HCEC 1CT (cell line): ENCODE measurements at places on chromosomes 5 and 9.

DNA sequence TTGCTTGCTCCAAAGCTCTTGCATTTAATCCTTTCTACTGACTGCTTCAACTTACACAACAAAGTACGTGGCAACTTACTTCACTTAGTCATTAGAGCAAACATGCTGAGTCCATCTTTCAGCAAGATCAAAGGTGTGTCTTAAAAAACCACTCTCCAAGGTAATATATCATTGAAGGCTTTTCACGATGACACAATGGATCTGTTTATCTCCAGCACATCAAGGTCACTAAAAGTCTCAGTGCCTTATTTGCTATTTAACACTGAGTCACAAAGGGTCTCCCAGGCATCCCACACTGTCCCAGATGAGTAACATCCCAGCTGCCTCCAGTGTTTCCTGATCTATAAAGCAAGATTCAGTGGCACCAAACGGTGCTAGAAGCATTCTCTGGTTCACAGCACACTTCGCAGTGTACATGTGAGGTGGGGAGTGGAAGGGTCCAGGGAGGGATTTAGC lies 3.7 kb upstream of the CLK4 start:
- no peak for DNase-seq

DNA sequence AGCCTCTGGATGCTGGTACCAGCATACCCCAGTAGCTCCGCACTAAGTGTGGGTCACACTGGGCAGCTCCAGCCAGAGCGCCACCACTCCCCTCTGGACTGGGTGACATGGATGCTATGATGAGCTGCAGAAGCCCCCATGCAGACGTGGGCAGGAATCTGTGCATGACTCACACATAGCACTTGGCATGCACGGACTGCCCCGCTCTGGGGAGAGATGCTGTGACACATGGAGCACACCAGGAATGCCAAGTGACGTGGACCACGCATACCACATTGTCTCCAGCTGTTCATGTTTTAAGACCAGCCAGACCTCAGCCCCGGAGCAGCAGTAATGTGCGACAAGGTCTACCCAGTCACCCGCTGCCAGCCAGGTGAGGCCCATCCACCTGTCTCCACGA lies 64.1 kb downstream of the SEMA4D start:
- DNase-seq = no peak

- no peak for DNase-seq
Observed at GRCh38 chr5:97494465-97494864, 311.4 kb upstream of the RIOK2 start.

DNA sequence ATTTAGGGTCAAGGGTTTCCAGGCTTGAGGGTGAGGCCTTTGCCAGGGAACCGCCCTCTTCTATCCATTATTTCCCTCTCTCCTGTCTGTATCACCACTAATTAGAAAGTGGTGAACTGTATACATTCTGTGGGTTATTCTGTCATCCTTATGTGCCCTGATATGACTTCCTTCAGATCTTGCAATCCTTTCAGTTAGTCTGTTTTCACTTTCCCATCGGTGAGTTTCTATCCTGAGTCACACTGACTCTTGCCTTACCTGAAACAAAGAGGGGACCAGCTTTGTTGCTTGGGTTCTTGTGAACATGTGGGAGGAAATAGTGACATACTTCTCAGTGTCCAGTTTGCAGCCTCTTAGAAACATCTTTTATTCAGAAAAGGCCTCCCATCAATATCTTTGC lies 205.4 kb upstream of the GHR start:
- DNase-seq = no peak

DNA sequence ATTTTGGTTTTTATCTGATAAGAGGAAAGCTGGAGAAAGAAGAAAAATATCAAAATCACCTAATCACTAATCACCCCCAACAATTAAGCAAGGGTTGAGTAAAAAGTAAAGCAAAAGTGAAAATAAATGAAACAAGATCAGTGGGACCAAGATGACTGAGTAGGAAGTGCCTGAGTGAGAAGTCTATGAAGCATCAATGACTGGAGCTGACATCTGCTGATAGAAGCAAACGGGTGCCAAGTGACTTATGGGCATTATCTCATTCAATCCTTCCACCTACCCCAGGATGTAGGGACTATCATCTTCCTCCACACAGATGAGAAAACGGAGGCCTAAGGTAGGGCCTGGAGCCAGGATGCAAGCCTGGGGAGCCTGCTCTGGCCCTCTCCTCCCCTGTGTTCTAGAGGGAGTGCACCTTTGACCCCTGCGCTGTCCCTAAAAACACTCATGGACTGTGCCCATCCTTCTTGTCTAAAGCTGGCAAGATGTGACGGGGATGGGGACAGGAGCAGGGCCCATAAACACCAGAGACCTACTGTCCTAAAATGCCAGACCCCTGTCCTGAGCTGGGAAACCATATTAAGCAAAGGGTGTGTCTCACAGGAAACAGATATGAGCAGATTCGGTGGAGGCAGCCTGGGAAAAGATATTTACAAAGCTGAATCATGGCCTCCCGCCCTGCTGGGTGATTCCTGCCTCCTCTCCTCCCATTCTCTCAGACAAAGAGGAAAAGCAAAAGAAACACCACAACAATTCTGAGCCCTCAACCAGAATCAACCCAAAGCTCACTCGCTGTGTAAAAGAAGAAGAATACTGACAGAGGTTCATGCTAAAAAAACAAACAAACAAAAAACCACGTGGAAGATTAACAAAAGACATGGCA lies 116.0 kb downstream of the AUH start:
- DNase-seq = peak; percentile 22

DNA sequence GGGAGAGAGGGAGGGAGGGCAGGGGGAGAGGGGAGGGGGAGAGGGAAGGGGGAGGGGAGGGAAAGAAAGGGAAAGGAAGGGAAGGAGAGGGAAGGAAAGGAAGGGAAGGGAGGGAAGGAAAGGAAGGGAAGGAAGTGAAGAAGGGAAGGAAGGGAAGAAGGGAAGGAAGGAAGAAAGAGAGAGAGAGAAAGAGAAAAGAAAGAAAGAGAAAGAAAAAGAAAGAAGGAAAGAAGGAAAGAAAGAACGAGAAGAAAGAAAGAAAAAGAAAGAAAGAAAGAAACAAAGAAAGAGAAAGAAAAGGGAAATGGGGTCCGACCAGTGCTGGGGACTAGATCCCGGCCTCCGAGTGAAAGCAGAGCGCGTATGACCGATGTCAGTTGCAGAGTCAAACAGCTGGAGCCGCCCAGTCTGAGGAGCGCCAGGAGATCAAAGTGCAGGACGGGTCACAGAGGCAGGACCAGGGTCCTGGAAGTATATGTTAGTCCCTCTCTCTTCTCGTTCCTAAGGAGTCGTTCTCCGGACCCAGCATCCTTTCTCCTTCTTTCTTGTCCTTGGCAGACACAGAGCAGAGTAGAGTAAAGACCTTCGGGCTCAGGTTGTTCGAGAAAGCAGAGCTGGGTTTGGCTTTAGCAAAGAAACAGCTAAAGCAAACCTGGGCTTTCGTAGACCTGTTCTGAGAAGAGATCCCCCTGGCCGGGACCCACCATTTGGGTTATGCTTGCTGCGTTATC lies 305.4 kb upstream of the MSX2 start:
- DNase-seq = no peak

- DNase-seq = no peak
Observed at GRCh38 chr5:50653946-50654345, 12.5 kb upstream of the PARP8 start.

DNA sequence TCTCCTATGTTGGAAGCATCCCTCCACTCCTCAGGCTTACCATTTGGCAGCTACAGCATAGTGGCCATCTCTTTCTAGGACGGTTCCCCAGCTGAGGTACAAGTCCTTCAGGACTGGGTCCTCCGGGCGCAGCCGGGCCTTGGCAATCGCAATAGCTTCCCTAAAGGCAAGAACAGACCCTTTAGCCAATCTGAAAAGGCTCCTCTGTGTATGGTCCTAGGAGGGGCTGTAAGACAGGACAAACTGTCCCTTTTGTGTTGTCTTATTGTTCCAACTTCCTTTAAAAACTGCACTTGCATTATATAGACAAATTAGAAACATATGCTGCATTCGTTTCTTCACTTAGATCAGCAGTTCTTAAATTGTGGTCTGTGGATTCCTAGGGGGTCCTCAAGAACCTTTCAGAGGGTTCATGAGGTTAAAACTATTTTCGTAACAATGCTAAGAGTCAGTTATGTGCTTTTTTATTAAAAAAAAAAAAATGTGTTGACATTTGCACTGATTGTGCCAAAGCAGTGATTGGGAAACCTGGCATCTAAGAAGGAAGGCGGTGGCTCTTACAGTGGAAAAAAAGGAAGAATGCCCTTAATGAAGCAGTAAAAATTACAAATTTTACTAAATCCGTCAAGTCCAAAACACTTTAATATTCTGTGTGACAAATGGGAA lies 38.7 kb downstream of the GEMIN5 start:
- DNase-seq = no peak

DNA sequence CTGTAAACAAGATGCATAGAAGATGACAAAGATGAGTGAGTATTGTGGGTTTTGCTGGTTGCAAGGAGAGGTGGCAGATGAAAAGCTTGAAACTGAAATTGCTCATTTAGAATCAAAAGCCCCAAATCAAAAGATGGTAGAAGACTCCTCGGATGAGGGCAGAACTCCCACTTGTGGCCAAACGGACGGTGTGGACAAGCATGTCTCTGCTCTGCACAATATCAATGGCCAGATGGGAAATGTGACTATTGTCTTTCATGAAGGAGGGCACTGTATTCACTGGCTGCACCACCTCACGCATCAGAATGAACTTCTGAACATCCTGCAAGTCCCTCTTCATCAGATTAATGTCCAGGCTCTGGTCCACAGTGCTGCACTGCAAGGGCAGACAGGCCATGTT lies 541.7 kb downstream of the MTRR start:
- DNase-seq = no peak

DNA sequence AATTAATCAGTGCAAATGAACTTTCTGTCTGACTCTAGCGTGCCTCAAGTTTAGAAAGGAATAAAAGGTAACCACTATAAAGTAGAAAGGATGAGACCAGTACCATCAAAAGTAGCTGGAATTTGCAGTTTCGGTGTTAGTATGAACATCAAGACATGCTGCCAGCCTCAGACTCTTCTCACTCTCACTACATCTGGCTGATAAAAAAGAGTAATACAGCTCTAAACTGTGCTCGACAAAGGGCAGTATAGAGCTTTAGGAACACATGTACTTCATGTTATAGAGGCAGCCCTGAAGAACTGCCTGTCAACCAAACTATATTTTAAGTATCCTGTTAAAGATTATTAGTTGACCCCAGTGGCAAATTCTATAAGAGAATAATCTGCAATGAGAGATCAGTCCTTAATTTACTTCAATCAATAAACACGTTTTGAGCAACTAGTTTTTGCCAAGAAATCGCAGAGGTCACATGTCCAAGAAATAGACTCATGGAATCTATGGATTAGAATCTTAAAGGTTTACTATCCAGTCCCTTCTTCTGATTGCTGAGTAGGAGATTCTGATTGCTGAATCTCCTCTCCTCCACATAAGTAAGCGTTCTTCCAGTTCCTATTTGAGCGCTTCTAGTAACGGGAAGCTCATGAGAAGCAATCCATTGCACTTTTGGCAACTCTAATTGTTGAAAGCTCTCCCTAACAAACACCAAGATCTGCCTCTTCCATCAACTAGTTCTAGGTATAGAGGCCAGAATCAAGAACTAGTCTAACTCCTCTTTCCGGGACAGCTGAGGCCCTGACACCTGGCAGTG lies 941 bp downstream of the XPA start:
- DNase-seq = peak; percentile 36

- DNase-seq = no peak
Observed at GRCh38 chr9:113910036-113910639, 34.0 kb downstream of the ZNF618 start.

- DNase-seq = peak; percentile 47
Observed at GRCh38 chr9:385818-386398, 171.2 kb downstream of the DOCK8 start.

GRCh38 chr9:114472765-114473446 lies 32.4 kb downstream of the WHRN start:
- peak; percentile 41 for DNase-seq

DNA sequence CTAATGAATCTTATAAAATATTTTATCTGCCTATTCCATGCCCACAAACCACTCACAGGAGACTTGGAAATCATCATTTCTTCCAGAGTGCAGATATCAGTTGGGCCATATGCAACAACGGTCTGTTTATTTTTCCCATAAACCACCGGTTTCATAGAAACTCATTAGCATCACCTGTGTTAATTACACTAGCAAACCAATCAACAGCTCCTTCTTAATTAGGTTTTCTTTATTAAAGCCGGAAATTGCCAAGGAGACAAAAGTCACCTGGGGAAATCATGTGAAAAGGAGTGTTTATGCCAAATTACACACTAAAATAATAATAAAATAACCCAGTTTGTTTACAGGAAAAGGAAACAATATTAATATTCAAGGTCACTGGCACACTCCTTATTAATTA lies 129.6 kb downstream of the EBF1 start:
- DNase-seq = no peak

- no peak for DNase-seq
Observed at GRCh38 chr9:117796681-117797080, 92.5 kb downstream of the TLR4 start.

- no peak for DNase-seq
Observed at GRCh38 chr5:103941596-103941995, 379.0 kb upstream of the NUDT12 start.

- DNase-seq = peak; percentile 40
Observed at GRCh38 chr9:7536310-7536939, 263.2 kb downstream of the DMAC1 start.

DNA sequence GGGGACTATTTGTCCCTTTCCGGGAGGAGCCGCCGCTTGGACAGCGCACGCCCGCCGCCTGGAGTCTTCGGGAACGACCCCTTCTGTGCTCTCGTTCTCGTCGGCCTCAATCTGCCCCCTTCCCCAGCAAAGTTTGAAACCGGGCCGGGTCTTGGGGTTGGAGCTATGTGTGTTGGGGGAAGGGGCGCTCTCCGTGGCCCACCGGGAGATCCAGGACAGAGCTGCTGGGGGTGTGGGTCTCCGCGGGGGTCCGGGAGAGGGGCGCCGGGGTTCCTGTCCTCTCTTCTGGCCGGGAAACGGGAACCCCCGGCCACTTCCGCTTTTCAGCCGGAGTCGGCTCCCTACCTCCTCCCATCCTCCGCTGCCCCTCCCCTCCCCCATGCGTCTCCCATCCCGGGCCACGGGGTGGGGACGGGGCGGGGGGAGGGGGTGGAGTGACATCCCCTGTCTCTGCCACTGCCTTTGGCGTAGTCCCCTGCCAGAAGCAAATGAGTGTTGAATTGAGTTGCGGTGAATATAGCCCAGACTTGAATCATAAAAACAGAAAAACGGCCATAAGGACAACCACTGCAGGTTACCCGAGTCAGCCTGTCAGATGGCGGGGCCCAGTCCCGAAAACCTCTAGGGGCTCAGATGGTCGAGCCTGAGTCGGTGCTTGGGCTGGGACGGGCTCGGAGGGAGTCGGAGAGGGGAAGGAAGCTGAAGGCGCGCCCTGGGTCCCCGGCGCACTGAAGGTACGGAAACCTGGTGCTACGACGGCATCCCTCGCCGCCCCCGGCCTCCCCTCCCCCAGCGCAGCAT lies 1.1 kb downstream of the CPLX2 start:
- no peak for DNase-seq
